ENCODE measurements at places on chromosomes 3 and 15. TPM values are rescaled to one million over a fixed set of nuclear protein-coding genes. Genes with fewer than 3 reads are reported as not detected.

UNC45A gene
- total RNA-seq: 62.1 TPM

FSIP1 gene
- total RNA-seq: 0.98 TPM

MME gene
- total RNA-seq: 18.4 TPM

GOLGA8Q gene
- 2.7 TPM for total RNA-seq

DNA sequence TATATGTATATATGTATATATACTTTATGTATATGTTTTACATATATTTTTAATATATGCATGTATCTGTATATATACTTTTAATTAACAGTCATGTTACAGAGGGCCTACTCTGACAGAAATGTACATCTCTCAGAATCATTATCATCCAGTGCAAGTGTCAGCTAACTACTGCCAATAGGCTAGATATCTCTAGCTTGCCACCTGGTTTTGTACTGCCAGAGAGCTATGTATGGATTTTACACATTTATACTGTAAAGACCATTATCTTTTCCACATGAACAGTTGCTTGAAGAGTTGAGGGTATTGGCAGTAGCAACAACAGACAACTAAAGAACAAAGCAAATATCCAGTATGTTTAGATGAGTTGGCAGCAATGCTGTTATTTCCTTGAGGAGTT lies 99.7 kb upstream of the VGLL3 start:
- DNase-seq: no peak

GRCh38 chr3:166304584-166304983 lies 467.4 kb upstream of the BCHE start:
- no peak for DNase-seq

DNA sequence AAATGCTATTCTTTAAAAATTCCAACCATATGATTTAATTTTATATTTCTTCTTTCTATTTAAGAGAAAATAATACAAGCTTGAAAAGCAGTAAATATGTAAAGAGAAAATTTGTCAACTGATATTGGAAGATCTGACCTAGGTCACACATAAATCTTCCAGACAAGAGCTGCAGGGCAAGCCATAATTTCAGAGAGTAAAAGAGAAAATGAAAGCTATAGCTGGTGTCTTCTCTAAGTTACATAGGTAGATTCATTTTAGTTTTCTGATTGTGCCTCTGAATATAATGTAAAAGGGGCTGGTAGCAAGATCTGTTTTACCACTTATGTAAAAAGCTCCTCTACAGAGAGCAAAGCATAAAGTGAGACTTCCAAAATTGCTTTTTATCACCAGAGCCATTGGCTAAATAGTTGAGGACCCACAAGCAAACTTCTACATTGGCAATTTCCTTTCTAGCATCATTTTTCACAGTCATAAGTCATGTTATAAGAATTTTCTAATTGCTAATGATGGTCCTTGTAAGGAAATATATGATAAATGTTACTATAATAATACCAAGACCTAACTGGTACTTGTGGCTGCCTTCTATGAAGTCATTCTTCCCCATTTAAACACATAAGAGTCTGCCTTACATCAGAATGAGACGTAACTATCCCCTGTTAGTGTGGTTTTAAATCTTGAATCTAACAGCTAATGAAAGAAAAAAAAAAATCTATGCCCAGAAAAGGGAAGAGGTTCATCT lies 80.8 kb upstream of the SKOR1 start:
- DNase-seq: no peak

DNA sequence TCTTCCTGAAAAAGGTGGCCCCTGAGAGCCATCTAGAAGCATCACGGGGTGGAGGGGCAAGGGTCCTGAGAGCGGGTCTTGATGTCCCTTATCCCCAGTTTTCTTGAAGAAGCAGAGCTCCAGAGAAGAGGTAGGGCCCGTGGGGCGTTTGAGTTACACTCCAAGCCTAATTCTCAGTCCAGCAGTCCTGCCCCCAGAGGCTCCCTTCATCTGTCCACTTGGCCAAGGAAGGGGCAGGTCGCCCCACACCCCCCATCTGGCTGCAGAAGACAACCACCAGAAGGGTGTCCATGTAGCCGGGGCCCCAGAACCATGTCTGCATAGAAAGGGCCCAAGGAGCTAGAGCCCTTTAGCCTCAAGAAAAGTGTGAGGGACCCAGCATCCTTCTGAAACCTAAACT lies 25.5 kb upstream of the RPL32 start:
- no peak for DNase-seq

- DNase-seq: no peak
Observed at GRCh38 chr3:119626196-119626595, 28.5 kb downstream of the PLA1A start.

DNA sequence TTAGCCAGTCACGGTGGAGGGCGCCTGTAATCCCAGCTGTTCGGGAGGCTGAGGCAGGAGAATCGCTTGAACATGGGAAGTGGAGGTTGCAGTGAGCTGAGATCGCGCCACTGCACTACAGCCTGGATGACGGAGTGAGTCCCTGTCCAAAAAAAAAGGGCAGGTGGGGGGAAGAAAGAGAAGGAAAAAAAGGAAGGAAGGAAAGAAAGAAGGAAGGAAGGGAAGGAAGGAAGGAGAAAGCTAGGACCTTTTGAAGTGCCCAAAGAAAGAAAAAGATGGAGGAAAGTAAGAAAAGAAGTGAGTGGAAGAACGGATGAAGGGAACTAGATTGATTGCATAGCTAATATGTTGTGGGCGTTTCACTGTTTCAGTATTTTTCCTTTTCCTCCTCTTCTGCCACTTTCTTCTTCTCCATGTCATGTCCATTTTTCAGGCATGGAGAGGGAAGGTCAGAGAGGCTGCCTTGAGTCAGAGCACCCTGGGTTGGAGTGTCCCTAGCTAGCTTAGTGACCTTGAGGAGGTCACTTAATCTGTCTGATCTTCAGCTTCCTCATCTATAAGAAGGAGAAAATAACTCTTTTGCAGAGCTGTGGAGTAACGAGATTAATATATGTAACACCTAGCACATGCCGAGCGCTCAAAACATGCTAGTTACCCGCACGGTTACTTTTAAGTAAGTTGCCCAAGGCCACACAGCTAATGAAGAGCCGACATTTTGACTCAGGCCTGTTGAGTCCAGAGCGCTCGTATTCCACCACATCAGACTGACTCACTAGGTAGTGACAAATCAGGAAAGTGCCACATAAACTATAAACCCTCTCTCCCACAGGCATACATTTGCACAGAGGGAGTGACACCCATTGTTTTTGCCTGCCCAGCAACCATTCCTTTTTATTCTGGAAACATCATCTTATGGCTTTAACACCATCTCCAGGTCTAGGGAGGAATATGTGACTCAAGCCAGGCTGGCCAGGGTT lies 42.2 kb downstream of the BHLHE40 start:
- no peak for DNase-seq

- DNase-seq: no peak
Observed at GRCh38 chr3:160950542-160950941, 154.6 kb downstream of the B3GALNT1 start.

DNA sequence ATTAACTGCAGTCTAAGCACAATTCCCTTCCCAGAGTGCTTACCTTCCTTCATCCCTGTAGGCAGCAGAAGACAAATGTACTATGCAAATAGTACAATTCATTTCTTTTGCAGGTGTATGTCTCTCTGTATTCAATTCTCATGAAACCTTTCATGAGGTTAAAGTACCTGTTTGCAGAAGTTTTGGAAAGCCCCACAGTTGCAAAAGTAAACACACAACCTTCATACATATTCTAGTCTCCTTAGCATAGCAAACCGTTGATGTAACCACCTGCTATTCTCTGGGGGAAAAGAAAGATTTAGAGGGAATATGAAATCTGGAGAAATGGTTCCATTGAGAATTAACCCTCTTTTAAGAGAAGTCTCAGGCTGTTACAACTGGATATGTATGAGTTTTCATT lies 200.3 kb upstream of the SUCLG2 start:
- DNase-seq: no peak

DNA sequence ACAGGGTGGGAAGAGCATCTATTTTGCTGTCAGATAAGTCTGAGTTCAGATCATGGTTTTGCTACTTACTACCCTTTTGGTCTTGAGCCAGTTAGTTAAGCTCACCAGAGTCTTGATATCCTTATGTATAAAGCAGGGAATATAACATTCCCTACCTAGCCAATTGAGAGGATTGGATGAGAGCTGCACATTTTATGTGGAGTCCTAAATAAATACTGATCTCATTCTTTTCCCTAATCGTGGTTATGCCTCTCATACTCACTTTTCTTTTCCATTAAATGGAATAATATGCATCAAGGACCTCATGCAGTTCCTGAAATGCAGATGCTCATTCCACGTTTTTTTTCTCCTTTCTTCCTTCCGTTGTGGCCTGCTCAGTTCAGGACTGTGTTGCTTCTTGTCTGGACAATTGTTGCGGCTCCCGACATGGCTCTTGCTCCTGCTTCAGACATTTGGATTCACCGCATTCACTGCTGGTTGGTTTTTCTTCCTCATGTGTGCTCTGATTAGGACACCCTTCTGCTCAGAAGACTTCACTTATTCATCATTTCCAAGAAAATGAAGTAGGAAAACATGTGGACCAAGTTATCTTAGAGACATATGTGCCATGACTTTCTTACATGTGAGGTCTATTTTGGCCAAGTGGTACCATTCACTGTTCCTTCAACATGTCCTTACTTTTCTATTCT lies 90.2 kb downstream of the NFKBIZ start:
- no peak for DNase-seq

DNA sequence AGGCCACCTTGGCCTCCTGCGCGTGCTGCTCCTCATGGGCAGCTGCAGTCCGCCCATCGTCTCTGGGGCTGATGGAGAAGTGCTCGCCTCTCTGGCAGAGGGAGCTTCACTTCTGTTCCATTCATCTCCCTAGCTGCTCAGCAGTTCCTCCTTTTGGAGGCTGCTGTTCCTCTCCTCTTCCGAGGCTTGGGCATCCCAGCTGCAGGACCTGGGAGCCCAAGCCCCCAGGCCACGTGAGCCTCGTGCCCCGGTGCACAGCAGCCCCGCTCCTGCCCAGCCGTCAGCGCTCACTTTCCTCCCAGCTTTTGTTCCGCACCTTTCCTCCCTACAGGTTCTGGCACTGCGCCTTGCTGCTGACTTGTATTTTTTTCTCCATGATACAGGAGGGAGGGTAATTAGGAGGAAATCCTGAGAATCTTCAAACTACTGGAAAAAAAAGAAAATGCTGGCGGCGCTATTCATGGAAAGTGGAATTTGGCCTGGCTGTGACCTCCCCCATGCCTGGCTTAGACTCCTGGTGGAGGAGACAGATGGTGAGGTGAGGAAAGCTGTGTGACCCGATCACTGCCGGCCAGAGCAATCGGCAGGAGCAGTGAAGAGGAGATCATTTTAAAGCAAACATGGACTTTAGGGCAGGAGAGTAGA lies 210.1 kb downstream of the CHST2 start:
- DNase-seq: no peak

DNA sequence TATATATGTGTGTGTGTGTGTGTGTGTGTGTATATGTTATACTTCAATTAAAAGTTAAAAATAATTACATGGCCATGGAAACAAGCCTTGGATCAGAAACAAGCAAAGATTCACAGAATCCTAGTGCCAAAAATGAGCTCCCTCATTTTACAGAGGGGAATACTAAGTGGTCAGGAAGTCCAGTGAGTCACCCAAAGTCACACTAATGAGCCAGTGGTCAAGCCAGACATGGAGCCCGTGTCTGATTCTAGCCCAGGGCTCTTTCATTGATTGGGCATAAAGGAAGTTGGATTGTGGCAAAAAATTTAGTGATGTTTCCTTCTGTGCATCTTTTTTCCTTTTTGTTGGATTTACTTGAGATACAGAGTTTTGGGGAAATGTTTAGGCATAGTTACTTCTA lies 152.5 kb upstream of the NPHP3 start:
- no peak for DNase-seq

DNA sequence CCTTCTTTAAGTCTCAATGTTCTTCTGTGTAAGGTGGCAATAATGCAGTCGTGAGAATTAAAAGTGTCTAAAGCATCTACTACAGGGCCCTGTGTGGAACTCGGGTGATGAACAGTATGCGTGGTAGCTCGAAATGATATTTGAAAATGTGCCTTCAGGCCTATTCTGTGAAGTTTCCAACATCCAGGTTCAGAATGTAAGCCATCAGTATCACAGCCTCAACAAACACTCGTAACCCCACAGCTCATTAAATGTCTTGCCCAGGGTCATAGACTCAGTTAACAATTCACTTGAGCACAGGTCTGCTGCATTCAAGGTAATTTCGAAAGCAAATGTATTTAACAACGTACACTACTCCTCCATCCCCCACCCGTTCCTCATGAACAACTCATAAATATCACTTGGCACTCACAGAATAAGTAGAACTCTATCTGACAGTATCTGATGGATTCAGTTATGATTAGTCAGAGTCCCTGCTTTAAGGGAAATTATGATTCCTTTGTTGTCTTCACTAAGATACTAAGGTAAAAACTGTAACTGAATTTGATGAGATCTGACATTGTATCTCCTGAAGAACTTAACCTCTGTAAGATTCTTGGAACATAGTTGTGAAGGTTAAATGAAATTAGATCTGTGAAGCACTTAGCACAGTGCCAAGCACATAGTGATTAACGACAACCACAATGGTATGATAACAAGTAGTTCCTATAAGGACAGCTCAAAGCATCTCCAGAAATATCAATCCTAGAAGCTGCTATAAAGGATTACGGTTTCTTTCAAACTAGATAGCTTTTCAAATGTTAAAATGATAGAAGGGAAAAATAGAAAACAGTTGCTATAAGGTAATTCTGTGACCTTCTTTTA lies 642.3 kb downstream of the TBL1XR1 start:
- no peak for DNase-seq

DNA sequence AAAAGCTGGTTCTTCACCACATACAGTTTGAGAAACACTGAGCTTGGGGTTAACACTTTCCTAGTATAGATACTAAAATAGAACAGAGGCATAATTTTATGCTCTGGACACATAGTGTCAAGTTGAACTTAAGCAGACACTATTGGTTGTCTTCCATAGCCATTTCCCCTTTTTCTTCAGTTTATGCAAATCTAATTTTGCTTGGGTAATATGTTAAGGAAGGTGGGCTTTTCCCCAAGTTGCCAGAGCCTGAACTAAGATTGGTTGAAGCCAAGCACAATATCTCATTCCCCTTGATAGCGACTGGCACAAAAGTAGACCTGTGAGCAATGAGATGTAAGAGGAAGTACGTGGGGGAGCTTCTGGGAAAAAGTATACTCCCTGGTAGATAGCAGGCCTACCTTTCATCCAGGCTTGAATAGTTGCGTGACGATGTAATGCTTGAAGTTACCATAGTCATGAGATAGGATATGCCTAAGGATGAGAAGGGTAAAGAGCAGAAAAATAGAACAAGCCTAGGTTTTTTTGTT lies 4.5 kb upstream of the POPDC2 start:
- DNase-seq: no peak

GRCh38 chr3:119608405-119609000 lies 10.8 kb downstream of the PLA1A start:
- no peak for DNase-seq

DNA sequence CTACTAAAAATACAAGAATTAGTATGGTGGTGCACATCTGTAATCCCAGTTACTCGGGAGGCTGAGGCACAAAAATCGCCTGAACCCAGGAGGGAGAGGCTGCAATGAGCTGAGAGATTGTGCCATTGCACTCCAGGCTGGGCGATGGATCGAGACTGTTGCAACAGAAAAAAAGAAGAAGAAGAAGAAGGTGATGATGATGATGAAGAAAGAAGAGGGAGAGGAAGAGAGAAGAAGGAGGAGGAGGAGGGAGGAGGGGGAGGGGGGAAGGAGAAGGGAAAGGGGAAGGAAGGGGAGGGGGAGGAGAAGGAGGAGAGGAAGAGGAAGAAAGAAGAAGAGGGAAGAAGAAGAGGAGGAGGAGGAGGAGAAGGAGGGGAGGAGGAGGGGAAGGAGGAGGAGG lies 33.2 kb upstream of the ZNF710 start:
- no peak for DNase-seq
